ENCODE measurements at places on chromosomes 2 and 18.
A peak's percentile ranks its signal among the peaks of the same experiment; 100 is the strongest.

GRCh38 chr2:20662308-20662937, 4.5 kb upstream of the GDF7 start:
- no peak for DNase-seq

GRCh38 chr18:78692105-78692504, 287.5 kb upstream of the SALL3 start:
- DNase-seq, result no peak

GRCh38 chr2:168194784-168195522, 52.4 kb downstream of the STK39 start:
- DNase-seq, result no peak

DNA sequence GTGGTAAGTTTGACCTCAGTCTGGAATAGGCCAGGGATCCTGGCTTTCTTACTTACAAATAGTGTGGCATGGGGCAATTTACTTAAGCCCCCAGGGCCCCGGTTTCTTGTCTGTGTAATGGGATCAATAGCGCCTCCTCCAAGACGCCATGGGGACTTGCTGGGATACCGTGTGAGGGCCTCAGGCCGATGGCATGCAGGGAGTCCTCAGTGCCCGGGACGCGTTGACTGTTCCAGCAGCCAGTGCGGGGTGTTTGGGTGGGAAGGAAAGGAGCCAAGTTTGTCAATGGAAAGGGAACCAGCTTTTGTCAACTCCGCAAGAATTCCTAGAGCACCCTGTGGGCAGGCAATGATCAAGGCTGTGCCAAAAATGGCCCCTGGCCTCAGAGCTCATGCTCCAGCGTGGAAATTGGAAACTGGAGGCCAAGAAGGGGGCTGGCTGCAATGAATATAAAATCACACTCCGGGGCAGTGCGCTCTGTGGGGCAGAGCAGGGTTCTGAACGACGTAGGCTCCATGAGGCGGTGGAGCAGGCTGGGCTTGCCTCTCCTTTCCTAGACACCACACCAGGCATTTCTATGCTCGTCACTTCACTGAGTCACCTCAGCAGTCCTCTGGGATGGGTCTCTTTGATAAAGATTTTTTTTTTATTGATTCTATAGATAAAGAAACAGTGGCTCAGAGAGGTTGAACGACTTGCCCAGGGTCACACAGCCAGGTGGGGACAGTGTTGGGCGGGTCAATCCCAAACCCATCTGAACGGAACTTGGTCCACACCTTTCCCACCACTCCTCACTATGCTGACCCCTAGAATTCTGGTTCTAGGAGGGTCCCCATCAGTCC, 56.7 kb upstream of the ASAP2 start:
- DNase-seq, result no peak

DNA sequence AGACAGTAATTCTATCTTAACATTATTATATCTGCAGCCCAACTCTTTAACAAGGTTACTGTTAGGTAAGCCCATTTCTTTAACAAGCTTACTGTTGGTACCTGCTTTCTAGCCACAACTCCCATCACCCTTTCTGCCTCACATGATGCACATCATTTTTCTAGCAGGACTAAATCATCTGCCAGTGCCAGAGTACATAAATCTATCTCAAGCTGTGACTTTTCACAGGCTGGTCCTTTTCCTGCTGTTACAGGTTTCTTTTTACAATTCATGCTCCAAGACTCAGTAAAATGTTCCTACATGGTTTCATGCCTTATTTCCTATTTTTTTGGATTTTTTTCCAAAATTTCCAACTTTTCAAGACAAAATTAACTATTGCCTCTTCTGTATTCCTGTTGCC, 30.4 kb upstream of the ZC3H15 start:
- no peak for DNase-seq

- DNase-seq, result no peak
Observed at GRCh38 chr18:34131006-34131405, 93.7 kb downstream of the NOL4 start.

- DNase-seq, result no peak
Observed at GRCh38 chr2:173239644-173240043, 115.0 kb upstream of the CDCA7 start.

DNA sequence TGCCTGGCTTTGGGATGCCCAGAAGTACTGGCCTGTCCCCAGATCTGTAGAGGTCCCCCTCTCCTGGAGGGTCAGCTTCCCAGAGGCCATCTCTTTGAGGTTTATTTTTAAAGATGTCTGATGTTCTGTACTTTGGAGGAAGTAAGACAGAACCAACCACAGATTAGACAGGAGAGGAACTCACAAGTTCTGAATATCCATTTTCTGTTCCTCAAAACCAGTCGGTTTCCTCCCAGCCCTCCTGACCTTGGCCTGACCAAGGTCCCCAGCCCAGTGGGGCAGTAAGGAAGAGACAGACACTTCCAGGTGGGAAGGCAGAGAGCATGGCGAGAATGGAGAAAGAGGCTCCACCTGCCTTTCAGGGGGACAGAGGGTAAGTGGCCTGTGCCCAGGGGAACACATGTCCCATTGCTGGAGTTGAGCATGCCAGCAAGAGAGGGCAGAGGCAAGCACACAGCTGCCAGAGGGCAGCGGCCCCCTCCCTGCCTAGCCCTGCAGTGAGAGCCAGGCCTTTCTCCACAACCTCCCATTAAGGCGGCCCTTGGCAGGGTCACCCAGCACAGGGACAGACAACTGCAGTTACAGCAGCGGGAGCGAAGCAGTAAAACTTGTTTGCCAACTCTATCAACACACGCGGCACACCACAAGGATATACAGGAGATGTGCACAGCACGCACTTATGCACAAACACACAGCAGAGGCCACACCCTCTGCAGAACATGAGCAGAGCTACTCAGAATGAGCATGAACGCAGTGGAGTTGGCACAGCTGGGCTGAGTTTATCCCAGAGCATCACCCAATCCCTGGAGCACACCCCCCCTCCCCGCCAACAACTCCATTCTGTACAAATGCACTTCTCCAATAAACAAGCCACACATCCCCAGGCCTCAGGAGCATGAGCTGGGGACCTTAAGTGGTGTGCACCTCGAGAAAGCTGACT, 18.5 kb upstream of the SEMA4C start:
- no peak for DNase-seq

- DNase-seq, result no peak
Observed at GRCh38 chr2:75098856-75099255, 100.5 kb downstream of the TACR1 start.

GRCh38 chr2:18345848-18346247, 214.6 kb downstream of the RDH14 start:
- DNase-seq, result peak; percentile 28

- peak; percentile 40 for DNase-seq
Observed at GRCh38 chr2:40346535-40347354, 105.1 kb downstream of the SLC8A1 start.

- no peak for DNase-seq
Observed at GRCh38 chr18:32730068-32730467, 42.8 kb downstream of the KLHL14 start.

DNA sequence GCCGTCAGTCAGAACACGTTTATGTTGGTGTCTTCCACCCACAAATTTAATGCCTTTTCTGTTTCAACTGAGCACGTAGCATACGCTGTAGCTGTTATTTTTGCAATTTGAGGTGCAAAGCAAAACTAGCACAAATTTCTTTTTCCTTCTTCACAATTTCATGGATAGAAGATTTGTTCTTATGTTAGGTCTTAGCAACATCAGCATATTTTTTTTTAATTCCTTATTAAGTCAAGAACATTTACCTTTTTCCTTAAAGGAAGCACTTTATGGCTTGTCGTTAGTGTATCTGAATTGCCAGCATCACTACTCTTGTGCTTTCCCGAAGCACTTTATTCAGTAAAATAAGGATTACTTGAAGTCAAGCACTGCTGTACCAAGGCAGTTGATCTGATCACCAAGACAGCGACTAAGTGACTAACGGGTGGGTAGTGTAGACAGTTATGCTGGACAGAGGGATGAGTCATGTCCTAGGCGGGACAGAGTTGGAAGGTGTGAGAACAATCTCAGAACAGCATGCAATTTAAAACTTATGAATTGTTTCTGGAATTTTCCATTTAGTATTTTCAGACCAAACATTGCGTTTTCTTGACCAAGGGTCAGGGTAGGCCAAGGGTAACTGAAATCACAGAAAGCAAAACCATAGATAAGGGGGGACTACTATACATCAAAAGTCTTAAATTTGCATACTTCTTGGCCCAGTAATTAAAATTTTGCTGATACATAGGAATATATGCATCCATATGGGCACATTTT, 13.3 kb downstream of the BABAM2 start:
- DNase-seq, result no peak

DNA sequence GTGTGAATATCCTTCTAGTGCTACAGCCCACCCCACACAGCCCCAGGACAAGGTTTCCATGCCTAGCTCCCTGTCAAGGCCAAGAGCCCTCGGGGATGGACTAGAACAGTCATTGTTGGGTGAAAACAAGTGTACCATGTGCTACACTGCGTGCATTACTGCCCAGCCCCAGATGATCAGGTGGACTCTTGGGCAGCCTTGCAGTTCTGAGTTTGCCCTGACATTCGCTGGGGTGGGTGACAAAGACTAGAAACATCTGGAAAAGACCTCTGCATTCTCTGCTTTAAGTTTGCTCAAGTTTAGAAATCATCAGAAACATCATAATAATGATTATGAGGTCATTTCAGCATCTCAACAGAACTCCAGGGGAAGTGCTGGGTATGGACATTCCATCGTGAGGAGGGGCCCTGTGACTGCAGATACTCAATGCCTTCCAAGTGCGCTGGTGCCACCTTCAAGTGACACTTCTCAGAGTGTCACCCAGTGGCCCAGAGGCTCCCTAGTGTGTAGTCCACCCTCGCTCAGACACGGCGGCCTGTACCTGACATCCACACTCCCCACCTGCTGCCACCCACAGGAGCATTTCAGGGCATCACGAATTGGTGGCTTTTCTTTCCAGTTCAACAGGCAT, 5.3 kb upstream of the PXDN start:
- DNase-seq, result no peak

GRCh38 chr2:237128026-237128703, 42.5 kb downstream of the COPS8 start:
- DNase-seq, result peak; percentile 91

- no peak for DNase-seq
Observed at GRCh38 chr2:29644949-29645348, 276.4 kb downstream of the ALK start.

DNA sequence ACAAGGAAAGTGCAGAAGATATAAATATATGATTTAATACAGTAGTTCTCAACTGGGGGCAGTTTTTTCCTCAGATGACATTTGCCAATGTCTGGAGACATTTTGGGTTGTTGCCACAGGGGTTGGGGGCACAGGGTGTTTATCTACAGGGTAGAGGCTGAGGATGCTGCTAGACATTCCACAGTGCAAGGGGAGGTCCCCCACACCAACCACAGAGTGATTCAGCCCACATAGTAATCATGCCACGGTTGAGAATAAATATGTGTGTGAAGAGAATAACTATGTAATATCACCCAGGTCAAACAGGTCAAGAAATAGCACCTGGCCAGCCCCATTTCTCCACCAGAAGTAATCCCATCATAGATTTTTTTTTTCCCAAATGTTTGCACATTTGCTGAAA, 17.9 kb downstream of the DYSF start:
- DNase-seq, result no peak

DNA sequence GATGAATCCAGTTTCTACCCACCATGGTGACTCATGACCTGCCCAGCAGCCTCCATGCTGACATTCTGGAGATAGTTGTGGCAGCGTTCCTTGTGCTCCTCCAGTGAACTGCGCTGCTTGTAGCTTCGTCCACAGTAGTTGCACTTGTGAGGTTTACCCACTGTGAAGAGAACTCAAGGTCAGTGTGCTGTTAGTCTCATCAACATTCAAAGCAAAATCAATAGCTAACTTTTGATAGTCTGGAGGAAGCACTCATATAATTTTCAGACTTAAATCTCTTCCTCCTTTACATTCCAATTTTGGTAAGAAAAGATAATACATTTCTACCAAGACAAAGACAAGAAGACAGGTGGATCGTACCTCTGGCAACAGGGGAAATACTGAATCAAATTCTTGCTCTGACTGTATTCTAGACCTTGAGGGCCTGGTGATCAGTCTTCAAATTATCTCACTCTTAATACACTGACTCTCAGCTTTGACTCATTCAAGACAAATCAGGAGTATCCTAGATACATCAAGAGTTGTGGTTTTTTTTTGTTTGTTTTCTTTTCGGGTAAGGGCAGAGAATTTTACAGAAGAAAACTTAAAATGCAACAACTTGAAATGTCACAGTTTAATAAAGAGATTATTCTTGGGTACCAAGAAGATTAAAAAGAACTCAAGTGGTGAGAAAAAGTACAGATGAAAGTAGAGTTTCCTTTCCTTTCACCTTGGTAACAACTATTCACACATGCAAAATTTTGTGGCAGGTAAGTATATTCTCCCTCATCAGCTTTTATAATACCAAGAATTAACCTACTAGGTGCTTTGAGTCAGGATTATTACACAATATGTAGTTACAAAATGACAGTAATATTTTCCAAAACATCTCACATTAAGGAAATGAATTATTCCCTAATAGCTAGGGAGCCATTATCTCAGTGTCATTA, 129.2 kb downstream of the IKZF2 start:
- DNase-seq, result no peak

GRCh38 chr2:32330136-32330535, 26.7 kb upstream of the BIRC6 start:
- no peak for DNase-seq

DNA sequence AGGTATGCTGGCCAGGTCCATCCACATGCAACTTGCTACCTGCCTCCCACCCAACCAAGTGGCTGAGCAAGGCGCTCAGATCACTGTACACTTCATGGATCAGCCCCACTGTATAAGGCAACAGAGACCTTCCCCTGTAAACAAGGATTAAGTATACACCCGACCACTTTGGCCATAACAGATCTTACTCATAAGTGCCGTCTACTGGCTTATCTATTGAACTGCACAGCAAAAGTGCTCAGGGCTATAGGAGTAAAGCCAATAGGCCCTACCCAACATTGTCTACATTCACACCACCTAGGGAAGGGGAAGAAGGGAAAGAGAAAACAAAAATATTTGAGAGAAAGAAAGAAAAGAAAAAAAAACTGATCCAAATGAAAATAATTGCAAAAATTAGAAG, 663.9 kb upstream of the LRRTM1 start:
- DNase-seq, result no peak

- DNase-seq, result no peak
Observed at GRCh38 chr18:29096079-29096770, 919.3 kb upstream of the CDH2 start.

- DNase-seq, result no peak
Observed at GRCh38 chr2:85600951-85601770, 1.3 kb downstream of the TMEM150A start.

- no peak for DNase-seq
Observed at GRCh38 chr2:10317646-10318045, 14.9 kb downstream of the HPCAL1 start.

Measured in left cardiac atrium (tissue), 4 donors.